NCI-H2081 (cell line): ENCODE measurements at places on chromosomes 3 and 15.

DNA sequence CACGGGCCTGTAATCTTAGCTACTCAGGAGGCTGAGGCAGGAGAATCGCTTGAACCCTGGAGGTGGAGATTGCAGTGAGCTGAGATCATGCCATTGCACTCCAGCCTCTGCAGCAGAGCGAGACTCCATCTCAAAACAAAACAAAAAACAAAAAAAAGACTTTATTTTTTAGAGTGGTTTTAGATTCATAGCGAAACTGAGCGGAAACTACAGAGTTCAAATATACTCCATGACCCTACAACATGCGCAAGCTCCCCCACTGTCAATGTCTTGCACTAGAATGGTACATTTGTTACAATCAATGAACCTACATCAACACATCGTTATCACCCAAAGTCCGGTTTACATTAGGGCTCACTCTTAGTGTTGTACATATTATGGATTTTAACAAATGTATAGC, 2.2 kb upstream of the CRTAP start:
- no peak for DNase-seq

DNA sequence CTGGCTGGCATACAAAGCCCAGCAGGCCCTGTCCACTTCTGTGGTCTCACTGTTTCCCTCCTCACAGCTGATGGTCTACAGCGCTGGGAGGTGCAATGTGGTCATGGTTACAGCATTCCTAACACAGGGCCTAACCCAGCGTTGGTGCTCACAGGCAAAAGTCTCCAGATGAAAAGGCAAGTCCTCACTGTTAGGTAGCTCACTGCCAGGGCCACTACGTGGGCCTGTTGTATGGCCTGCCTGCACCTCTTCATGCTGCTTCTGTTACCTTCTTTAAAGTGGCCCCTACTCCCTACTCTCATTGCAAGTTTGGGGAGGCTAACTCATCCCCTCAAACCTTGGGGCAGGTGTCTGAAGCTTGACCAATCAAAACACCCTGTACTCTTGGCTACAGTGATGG, 31.3 kb downstream of the CCDC13 start:
- DNase-seq = no peak

DNA sequence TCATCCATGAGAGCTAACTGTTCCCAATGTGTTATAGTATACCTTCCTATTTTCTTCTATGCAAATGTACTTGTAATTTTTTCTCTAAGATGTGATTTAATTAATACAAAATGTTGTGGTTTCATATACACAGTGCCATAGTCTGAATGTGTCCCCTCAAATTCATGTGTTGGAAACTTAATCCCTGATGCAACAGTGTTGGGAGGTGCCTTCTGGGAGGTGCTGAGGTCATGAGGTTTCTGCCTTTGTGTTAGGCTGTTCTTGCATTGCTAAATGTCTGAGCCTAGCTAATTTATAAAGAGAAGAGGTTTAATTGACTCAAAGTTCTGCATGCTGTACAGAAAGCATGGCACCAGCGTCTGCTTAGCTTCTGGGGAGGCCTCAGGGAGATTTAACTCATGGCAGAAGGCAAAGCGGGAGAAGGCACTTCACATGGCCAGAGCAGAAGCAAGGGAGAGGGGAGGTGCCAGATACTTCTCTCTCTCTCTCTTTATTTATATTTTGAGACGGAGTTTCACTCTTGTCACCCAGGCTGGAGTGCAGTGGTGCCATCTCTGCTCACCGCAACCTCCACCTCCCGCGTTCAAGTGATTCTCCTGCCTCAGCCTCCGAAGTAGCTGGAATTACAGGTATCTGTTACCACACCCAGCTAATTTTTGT, 34.7 kb upstream of the BNIP2 start:
- DNase-seq = no peak

DNA sequence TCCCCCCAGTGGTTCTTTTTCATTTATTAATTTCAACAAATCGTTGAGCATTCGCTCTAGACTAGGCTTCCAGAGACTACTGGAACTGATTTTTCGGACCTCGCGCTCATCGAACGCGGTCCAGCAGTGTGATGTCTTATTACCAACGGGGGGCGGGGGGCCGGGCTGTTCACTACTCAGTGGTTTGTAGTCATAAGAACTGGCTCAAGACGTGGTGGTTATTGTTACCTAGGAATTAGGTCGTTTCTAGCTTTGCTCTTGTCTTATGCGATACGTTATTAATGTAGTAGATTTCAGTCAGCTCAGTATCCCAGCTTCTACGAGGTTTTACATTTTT, 858 bp downstream of the RBM5 start:
- DNase-seq = no peak

GRCh38 chr3:24496529-24497482, 2.2 kb upstream of the THRB start:
- no peak for DNase-seq

GRCh38 chr3:194265996-194266964, 84.8 kb downstream of the CPN2 start:
- DNase-seq = no peak

DNA sequence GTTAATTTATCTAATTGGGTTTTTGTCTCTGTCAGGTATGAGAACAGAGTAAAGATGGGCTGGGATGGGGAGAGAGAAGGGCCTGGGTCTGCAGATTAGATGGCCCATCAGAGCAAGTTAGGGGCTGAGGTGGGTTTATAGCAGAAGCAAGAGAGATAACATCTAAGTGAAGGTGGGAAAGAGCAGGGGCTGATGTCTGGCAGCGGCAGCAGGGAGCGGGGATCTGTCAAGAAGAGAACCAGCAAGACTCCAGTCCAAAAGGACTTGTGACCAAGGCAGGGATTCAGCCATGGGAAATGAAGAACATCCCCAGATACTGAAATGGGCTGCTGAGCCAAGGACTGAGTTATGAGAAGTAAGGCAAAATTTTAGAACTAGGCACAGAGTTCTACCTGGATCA, 320.6 kb upstream of the TBL1XR1 start:
- DNase-seq = no peak

- DNase-seq = no peak
Observed at GRCh38 chr15:20356911-20357480, 184.6 kb downstream of the GOLGA6L6 start.

DNA sequence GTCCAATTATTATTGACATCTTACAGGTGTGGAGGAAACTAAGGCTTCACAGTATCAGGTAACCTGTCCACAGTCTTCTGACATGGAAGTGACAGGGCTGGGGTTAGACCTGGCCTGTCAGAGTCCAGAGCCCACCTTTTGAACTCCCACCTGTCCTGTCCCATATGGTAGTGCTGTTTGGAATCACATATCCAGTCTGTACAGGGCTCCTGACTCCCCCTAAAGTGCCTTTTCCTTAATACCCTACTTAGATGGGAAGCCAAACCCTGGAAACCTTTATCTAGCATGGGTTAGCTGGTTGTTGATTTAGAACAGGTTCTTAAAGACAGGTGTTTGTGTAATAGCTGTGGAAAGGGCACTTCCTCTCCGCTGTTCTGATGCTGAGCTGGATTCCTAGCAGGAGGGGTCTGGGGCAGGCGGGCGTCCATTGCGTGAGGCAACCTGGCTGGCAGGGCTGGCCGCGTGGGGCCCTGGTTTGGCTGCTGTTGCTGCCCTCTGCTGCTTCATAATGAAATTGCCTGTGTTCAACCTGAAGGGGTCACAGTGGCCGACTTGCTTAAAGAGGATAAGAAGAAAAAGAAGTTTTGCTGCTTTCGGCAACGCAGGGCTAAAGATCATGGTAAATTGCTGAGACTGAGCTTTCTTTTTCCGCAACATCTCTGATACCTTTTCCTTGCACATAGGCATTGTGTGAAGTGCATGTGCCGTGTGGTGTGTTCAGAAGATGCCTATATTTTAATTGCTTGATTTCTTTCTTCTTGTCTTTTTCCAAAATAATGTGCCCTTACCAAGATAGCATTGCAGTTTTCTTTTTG, 136.2 kb downstream of the CHDH start:
- peak; percentile 65 for DNase-seq

GRCh38 chr15:92200891-92201290, 192.8 kb upstream of the ST8SIA2 start:
- DNase-seq = no peak

DNA sequence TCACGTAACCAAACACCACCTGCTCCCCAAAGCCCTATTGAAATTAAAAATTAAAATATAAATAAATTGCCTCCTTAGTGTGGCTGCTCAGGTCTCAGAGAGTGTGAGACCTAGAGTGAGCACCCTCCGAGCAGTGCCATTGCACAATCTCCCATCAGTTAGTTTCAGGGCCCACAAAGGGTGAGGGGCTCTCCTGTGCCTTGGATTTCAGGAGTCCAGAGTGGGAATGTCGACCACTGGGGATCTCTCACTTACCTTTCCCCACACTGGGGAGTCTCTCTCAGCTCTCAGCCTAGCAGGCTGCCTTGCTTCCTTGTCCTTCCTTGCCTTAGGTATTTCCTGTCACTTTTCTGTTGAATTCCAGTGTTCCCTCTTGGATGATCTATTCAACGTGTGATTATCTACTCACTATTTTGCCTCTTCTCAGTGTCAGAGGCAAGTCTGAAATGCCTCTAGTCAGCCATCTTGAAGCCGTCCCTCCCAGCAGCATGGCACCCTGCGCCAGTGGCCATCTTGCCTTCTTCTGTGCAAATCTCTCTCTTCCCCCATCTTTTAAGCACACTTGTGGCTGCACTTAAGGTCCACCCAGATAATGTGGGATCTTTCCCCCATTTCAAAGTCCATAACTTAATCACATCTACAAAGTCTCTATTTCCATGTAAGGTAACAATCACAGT, 119.3 kb downstream of the LRRK1 start:
- DNase-seq = no peak
